Left cardiac atrium (tissue), 4 donors: ENCODE measurements at places on chromosomes 5 and 9.

GRCh38 chr9:132531710-132532570, 50.5 kb upstream of the BARHL1 start:
- DNase-seq: no peak

GRCh38 chr9:131035548-131035947, 26.6 kb downstream of the LAMC3 start:
- DNase-seq: no peak

- no peak for DNase-seq
Measured at GRCh38 chr9:134913713-134914500, 3.8 kb downstream of the FCN1 start.

- no peak for DNase-seq
Measured at GRCh38 chr5:170581211-170581610, 77.4 kb downstream of the KCNIP1 start.

DNA sequence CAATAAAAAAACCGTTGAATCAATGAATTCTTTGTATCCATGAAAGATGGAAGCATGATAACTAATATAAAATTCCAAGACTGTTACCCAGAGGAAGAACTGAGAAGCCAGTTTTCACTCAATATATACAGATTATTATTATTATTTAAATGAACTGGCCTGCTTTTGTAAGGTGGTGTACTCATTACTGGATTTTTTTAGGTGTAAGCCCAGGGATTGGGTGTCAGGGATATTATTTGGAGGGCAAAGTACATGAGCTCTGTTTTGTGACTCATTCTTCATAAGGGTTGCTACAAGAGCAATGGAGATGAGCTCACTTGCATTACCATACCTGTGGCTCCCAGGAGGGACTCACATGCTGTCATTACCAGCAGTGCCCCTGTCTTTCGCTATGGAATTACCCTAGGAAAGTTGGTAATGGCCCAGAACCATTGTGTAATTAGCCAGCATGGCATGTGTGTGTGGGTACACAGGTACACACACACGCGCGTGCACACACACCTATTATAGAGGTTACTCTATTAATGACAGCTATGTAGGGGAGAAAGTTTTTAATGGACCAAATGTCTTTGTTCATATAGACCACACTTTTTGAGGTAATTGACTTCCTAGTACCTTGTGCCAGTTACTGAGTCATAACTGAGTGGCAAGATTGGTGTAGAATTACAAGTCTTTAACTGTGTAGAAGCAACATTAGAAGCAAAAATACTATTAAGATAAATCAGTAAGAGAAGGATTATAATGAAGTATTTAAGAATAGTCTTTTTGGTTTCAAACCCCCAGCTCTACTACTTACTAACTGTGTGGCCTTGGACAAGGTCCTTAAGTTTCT, 143.4 kb downstream of the GDNF start:
- DNase-seq: no peak

DNA sequence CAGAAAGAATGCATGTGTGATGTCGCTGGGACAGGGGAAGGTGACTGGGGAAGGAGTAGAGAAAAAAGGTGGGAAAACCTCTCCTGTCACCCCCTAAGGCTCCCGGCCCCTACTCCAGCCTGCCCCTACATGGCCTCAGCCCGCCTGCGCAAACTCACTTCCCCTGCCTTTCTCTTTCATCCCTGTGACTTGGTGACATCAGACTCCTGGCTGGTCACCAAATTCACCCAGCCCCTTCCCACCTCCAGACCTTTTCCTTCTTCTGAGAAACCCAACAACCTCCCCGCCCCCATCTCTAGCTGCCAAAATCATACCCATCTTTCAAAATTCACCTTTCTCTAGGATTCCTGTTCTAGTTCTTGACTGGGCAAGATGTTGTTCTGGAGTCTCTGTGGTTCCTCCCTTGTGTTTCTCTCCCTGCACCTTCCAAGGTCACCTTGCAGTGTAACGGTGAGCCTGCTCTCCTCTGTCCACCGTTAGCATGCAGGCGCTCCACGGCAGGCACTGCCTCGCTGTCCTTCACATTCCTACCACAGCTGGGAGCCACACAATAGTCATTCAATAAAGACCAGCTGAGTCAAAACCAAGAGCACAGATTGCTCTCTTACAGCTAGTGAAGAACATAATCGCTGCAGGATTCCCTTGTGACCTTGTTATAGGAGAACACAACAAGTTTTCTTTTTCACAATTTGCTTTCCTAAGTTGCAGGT, 134.5 kb downstream of the FANCC start:
- no peak for DNase-seq

GRCh38 chr9:13556656-13557055, 277.2 kb upstream of the MPDZ start:
- DNase-seq: no peak
